ENCODE measurements at places on chromosomes 1 and 21. TPM values are rescaled to one million over a fixed set of nuclear protein-coding genes. Genes with fewer than 3 reads are reported as not detected.

GRCh38 chr1:32873484-32873883 lies 2.8 kb upstream of the FNDC5 start:
- no peak for DNase-seq

The PGLYRP3 gene
- not detected for total RNA-seq

DNA sequence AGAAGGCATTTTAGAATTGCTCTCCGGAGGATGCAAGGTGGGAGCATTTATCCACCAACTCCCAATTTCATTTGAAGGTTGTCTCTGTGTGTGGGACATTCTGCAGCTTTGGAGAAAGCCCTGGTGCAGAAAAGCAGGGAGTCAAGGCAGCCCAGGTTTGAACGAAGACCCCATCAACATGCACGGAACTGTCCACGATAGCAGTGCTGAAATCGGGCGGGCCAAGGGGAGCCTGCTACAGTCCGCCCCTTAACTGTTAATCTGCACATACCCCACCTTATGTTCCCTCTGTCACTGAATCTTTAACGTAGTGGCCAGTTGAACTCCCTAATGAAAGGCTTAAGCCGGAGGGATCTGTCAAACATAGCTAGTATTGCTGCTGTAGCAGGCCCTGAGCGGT lies 68.8 kb upstream of the C1orf174 start:
- DNase-seq = no peak

DNA sequence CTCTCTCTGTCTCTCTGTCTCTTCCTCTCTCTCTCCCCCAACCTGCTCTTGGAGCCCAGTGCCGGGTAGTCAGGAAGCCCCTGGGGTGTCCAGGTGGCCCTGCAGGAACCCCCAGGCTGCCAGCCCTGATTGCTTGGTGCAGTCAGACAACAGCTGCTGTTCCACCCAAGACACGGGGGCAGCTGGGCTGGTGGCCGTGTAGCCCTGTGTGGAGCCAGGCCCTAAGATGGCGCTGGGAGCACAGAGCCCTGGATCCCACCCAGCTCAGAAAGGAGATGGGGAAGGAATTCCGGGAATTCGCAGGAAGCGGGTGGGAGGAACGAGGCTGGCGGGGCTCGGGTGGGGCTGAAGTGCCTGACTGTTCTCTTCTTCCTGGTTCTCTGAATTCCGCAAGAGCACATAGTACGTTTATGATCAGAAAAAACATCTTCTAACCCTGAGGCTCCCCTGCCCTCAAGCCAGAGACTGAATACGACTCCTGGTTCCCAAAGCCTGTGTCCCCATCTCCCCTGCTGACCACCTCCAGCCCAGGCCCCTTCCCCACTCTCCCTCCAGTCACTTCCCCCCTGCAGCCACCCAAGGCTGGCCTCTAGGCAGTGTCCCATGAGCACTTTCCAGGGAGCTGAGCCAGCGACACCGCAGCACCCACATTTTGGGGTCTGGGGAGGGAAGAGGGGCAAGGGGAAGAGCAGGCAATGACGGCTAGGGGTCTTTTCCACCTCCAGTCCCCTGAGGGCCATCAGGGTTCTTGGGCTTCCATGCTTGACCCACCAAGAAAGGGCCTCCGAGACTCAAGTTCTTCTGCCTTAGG lies 55.0 kb downstream of the WNT9A start:
- no peak for DNase-seq

DNA sequence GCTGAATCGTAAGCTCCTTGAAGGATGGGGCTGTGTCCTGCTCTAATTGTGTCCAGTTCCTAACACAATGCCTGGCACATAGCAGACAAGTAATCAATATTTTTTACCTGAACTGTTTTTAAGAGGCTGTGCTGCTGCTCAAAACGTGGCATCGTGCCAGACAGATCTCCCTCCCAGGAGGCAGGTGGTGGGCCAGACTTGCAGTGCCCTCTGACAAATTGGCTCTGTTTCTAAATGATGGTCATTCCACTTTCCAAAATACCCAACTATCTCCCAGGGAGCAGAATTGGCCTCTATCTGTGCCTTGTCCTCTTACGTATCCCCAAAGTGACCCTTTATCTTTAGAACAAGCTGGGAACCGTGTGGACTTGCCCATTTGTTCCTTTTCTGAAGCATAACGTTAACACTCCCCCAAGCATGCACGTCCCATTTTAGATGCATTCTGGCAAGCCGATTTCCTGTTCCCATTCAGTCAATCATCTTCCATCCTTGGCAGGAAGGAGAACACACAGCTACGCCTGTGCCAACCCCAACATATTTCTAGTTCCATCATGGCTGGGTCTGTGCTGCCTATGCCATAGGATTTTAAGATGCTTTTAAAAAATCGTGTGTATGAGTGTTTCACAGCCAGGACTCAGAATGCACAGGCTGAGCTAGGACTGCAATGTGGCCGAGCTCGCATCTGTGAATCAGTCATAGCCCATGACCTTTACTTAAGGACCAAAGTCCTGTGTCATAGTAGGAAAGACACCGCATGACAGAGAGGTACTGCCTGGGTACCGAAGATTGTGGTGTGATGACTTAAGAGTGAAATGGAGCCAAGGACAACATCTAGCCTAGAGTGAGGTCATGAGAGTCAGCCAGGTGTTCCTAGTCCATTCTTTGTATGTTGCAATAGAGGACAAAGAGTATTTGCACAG lies 408.6 kb downstream of the PRDM2 start:
- no peak for DNase-seq

DNA sequence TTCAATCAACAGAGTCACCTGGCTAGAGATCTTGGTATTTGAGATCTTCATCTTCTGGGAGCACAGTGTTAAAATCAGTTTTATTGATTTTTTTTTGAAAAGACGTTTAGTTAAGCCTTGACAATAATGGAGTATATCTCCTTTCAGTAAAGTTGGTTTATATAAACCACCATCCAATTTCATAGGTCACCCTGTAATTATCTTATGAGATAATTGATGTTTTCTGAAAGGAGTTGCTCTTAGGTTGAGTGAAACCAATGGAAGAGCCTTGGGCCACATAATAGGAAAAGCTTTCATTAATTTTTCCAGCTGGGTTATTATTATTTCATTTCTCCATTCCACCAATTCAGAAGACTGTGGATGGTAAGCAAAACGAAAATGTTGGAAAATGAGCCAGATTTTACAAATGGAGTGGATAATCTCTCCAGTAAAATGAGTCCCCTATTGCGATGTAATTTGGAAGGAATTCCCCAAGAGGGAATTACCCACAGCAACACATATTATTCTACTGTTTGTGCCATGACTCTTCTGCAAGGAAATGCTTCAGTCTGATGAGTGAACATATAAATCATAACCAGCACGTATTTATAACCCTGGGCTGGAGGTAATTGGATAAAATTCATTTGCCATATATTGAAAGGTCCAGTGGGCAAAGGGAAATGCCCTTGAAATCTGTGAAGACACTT lies 46.2 kb upstream of the TINAGL1 start:
- DNase-seq = no peak

DNA sequence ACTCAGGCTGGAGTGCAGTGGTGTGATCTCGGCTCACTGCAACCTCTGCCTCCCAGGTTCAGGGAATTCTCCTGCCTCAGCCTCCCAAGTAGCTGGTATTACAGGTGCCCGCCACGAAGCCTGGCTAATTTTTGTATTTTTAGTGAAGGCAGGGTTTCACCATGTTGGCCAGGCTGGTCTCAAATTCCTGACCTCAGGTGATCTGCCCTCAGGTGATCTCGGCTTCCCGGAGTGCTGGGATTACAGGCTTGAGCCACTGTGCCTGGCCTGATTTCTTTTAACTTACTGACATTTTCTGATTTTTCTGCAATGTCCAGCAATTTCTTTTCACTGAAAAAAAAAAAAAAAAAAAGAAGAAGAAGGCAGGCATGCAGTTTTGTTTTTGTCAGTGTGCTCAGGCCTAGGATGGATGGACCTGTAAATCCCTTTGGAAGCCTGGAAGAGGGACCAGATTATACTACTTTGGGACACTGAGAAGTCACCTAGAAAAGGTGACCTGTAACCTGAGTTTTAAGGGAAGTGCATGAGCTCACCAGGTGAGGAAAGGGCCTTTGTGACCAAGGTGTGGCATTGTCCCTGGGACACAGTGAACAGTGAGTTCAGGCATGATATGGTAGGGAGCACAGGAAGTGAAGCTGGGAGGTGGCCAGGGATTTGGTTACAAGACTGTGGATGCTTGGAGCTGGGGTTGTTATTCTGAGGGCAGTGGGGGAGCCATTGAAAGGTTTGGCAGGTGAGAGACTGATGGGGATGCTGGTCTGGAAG lies 2.7 kb upstream of the TMEM61 start:
- DNase-seq = no peak

DNA sequence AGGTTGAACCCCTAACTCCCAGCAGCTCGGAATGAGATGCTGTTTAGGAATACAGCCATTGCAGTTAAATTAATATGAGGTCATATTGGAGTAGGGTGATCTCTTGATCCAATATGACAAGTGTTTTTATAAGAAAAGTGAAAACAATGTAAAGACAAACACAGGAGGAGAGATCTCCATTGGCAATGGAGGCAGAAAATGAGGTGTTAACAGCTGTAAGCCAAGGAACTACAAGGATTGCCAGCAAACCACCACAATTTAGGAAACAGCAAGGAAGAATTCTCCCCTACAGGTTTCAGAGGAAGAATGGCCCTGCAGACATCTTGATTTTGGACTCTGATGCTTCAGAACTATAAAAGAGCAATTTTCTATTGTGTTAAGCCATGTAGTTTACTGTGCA lies 774.3 kb downstream of the MRPL39 start:
- DNase-seq = no peak

The WNT2B gene
- not detected for total RNA-seq

DNA sequence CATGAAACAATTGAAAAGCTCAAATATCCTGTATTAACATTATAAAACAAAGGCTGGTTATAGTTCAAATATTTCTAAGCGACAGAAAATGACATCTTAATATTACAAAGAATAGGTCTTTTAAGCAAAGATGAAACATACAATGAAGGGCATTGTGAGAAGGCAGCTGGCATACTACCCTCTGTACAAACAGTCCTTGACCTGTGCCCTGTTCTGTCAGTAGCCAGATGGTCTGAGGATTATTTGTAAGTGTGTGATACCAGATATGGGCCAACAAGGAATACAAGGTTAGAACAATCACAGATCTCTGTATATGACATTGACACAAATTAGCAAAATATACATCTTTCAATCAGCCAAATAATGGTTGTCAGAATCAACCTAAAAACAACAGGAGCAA lies 1350.4 kb downstream of the AMY1C start:
- DNase-seq = no peak

GRCh38 chr1:21314743-21315396 lies 24.6 kb upstream of the ECE1 start:
- no peak for DNase-seq

DNA sequence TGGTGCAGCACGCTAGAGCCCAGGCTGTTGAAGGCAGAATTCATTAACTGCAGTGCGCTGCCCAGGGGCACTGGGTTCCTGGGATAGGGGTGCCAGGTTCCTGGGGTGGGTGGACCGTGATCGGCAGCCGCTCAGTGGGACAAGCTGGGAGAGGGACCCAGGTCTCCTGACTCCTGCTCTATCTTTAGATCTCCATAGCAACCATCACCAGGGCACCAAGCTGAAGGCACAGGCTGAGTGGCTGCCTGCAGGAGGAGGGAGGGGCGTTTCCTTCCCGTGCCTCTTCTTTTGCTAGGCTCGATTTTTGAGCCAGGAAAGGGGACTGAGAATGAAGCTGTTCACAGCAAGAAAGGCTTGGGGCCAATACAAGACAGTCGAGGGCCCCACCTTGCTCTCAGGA lies 20.9 kb upstream of the CDCP2 start:
- DNase-seq = no peak

- no peak for DNase-seq
Observed at GRCh38 chr1:150706091-150706490, 9.1 kb upstream of the GOLPH3L start.

The LYPLAL1 gene
- total RNA-seq = 15.3 TPM

The GBP5 gene
- total RNA-seq = 370 TPM

DNA sequence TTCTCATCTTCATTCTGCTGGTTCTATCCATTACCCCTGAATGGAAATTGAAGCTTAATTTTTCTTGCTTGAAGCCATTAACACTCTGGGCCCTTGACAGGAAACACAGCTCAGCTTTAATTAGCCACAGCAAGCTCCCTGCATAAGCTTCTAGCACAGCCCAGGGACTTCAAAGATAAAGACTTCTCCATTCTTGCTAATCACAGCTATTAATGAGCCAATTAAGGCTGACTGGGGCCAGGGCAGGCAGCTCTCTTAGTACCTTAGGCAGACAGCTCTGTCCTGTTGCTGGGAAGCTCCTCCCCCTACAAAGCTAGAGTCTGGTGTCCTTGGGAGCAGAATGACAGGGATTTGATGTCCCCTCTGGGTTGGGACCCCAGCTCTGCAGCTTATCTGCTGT lies 27.9 kb upstream of the TRABD2B start:
- DNase-seq = no peak

DNA sequence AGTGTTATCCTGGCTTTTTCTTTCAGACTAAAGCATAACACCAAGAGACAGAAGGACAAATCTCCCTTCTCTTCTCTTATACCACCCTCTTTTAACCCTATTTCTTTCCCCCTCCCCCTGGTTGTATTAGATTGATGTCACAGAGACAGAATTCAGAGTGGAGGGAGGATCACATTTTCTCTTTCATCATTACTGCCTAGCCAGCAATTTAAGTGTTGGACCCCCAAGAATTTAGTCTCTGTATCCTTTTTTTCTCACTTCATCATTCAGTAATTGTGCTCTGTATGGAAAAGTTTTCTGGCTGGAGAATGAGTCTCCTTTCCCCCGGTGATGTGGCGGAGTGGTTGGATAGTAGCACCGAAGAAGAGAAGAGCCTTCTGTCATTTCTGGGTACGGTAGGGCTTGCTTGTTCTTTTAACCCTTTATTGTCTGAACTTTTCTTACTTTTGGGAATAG lies 124.8 kb downstream of the CLEC20A start:
- DNase-seq = no peak

DNA sequence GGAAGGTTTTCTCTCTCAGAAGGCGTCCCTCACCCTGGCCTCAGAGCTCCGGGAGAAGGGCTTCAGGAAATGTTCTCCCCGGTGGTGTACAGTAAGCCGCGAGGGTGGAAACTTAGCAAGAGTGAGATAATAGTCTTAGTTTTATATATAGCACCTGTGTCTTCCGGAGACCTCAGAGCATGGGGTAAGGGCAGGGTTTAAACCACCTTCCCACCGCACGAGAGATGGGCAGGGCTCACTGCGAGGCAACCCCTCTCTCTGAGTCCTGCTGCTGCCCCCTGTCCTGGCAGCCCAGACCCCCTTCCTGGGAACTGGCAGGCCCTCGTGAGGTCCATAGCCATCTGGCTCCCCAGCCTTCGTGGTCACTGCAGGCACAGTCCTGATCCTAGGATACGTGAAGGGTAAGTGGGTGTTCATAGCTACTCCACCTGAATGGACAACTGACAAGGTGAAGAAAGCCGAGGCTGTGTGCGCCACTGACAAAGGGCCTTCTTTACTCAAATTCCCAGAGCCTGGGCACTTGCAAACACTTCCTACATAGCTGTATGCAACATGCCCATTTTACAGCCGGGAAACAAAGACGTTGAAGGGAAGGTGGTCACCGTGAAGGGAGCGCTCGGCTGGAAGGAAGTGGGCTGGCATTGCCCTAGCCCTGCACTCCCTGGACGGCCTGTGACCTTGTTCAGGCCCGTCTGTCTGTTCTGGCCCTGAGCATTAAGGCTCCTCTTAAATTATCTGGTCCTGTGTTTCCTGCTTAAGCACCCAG lies 26.9 kb downstream of the ITPKB start:
- peak; percentile 78 for DNase-seq

Data from activated CD4-positive, alpha-beta T cell treated with anti-CD3 and anti-CD28 coated beads, Interleukin-2, amount 10 ng/mL, durations not matched to agents 7 days and 5 days (primary cell).